T-helper 2 cell treated with Interferon-gamma antibody and Interleukin-4, amounts not matched to agents 5 μg/mL and 100 μg/mL, for 36 hours (primary cell): ENCODE measurements at places on chromosomes 5 and 9.

DNA sequence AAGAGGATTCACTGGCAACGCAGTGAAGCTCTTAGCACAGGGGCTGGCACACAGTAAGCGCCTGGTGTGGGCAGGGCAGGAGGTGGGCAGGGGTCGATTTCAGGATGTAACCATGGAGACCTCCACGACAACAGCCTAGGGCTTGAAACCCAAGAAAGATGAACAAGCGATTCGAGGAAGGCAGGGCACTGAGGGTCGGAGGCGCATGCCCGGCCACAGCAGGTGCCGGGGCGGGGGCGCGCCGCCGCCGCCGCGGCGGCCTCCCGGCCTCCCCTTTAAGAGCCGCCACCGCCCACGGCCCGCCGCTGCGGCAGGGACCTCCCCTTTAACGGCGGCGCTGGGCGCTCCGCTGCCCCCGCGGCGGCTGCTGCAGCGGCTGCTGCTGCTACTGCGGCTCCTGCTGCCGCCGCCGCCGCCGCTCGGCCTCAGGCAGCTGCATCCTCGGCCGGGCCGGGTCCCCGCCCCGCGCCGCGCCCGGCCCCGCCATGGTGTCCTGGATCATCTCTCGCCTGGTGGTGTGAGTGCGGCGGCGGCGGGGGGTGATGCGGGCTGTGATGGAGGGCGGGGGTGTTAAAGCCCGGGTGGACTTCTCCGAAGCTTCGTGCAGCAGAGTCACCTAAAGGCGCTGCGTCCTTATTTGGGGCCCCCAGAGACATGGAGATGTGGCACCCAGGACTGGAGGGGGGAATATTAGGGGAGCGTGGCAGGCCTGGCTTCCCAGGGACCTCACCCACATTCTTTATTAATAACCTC is at the start of gene REEP2:
TSS of gene REEP2 (plus strand) at position 334 of the 753 bp plus-strand sequence. CDS start at position 486, 152 bp downstream.
- peak; percentile 73 for DNase-seq

DNA sequence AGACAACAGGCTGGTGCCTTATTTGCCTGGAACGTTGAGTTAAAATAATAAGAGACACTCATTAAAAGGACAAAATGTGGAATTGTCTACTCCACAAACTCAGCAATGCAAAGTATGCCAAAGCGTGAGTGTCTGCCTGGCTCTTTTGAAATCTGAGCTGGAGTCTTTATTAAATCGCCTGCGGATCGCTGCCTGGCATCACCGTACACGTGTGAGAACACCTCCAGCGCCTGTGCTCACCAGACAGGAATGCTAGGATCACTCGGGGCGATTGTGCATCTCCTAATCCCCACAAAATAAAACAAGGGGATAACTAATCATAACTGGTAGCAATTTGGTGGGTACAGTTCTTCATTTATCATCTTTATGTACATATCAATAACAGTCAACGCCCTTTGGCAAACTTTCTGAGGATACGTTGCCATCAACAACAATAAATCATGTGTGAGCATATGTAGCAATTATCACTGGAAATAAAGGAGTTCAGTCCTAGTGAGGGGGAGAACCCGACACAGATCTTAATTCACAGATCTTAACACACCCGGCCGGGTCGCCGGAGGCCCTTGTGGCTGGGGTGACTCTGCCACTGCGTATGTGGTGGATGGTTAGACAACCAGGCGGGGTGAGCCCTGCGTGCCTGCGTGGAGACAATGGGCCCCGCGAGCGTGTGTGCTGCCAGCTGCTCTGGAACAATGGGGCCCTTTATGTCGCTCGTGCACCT is 284.9 kb upstream of the IRX1 start:
- DNase-seq: no peak

GRCh38 chr5:73274881-73275663 is 102.1 kb downstream of the TMEM174 start:
- no peak for DNase-seq

DNA sequence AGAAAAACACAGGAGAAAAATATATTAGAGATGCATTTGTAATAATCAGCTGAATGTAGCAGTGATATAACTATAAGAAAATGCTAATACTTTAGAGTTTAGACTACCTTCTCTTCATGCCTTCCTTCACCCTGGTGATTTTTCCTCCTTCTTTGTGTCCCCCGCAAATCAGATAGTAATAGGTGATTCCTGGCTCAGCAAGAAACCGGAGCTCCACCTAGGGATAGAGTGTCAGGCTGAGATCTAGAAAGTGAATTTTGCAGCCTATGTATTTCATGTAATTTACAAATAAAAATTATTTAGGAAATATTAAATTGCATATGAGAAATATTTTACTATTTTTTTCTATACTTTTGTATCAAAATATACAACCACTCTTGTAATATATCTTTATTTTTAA is 109.8 kb upstream of the ST8SIA4 start:
- no peak for DNase-seq

DNA sequence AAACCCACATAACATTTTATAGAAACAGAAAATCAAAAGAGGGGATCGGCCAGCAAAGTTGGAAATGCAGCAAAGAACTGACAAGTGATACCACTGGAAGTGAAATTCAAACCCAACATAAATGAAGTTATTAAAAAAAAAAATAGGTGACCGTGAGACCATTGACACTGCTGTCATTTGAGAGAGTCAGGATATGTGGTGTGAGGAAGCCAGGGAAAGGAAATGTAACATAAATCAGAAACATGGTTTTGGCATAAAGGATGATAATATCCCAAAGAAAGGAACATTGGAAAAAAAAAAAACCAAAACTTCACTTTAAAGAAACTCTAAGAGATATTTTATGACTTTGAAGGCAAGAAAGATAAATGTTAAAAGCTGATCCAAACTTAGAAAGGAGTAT is 312.4 kb upstream of the PIK3R1 start:
- DNase-seq: no peak

DNA sequence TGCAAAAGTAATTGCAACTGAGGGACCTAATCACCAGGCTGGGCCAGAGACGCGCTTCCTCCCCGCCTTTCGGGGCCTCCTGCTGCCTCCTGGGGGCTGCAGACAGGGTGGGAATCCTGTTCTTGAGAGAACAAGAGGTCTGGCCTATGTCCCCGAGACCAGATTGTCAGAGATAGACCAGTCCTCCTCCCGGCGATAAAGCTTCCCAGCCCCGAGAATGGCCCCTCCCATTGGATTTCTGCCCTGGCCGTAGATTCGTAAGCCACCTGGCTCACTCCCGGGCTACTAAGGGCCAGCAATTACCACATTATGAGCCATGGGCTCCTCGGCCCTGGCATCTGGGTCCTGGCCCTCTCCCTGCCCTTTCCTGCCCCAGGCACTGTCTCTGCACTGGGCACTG is 70.4 kb downstream of the HRH2 start:
- no peak for DNase-seq

GRCh38 chr5:133939668-133940067 is 28.8 kb downstream of the C5orf15 start:
- no peak for DNase-seq

- DNase-seq: no peak
These were observed 29.0 kb downstream of the PAEP start for GRCh38 chr9:135590486-135591079.

GRCh38 chr5:123351240-123351639 is 72.0 kb downstream of the CEP120 start:
- no peak for DNase-seq

- no peak for DNase-seq
These were observed 6.6 kb upstream of the GLRA1 start for GRCh38 chr5:151931260-151931659.

DNA sequence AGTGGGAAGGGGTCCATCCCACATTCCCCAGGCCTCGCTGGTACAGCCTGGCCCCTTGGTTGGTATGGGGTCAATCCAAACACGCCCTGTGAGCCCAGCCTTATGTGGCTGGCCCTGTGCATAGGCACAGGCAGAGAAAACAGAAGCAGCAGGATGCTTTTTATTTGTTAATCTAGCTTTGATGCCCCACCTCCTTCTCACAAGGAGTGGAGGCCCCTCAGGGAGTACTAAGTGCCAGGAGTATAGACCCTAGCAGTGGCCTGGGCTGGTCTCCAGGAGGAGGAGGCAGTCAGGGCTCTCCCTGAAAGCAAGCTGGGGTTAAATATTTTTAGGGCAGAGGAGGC is 14.6 kb upstream of the TCF7 start:
- no peak for DNase-seq

GRCh38 chr5:131605086-131605485 is 29.9 kb downstream of the RAPGEF6 start:
- DNase-seq: no peak
